Heart left ventricle (tissue), 16 donors: ENCODE measurements at places on chromosomes 11 and 22.
A peak's percentile ranks its signal among the peaks of the same experiment; 100 is the strongest.

DNA sequence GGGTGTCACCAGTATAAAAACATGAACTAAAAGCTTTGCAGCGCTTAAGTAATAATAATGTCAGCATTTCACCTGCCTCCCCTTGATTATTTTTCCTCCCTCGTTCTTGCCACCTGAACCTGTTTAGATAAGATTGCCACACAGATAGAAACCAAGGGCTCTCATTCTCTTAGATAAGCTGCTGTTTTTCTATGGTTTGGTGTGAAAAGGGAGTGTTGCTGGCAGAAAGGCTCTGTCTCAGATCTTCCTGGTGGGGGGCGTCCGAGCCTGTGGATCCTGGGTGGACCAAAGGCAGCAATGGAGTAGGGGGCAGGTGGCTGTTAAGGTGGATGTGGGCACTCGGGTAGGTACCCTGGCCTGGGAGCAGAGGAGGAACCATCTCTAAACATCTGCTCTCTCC lies 147.5 kb downstream of the ST3GAL4 start:
- DNase-seq: no peak

- DNase-seq: no peak
Measured at GRCh38 chr11:100592619-100593260, 94.3 kb upstream of the ARHGAP42 start.

DNA sequence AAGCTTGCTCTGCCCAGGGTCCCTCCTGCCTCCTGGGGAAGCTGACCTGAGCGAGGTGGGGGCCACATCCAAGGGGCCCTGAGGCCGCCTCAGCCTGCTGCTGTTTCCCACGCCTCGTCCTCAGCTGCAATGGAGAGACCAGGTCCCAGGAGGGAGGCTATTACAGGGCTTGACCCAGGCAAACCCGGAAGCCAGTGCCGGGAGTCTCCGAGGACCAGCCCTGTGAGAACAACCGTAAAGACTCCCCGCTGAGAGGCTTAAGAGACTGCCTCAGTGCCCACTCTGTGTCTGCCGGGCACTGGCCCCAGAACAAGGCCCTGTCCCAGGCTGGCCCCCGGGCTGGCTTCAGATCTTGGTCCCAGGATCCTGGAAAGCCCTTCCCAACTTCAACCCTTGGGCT lies 124.3 kb upstream of the FGF3 start:
- peak; percentile 73 for DNase-seq

- no peak for DNase-seq
Measured at GRCh38 chr22:49925525-49926128, 7.2 kb downstream of the CRELD2 start.

GRCh38 chr22:49996119-49996517 lies 16.4 kb downstream of the IL17REL start:
- DNase-seq: no peak

GRCh38 chr22:40216041-40216756 lies 38.5 kb downstream of the TNRC6B start:
- no peak for DNase-seq

- DNase-seq: no peak
Measured at GRCh38 chr11:6567371-6567745, 36.1 kb downstream of the RRP8 start.

GRCh38 chr11:78228467-78228866 lies 39.7 kb downstream of the USP35 start:
- peak; percentile 32 for DNase-seq

GRCh38 chr11:93251922-93252321 lies 54.1 kb upstream of the SLC36A4 start:
- DNase-seq: no peak

DNA sequence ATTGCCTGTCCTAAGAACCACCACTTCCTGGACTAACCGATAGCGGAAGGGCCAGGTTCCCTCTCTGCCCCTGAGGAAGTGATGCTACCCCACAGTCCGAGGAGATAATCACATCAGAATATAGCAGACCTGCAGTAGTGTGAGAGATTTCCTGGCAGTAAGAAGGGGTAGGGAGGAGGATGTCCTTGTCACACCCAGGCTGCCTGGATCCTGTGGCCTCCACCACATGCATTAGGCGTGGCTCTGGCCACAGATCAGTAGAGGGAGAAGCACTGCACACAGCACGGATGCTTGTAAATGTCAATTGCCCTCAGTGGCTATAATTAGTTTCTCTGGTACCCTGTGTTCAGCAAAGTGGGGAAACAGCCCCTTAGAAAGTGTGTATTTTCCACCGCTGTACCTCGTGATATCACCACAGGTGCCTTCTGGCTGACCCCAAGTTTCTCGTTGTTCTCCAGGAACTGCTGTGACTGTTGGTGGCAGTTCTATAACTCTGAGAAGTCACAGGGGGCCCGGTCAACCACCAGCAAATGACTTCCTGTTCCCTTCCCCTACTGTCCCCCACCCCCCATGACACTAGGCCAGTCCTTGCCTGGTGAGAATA lies 61.8 kb downstream of the UBASH3B start:
- DNase-seq: no peak

GRCh38 chr11:36376888-36377758 lies 81.0 kb downstream of the PRR5L start:
- DNase-seq: peak; percentile 70

DNA sequence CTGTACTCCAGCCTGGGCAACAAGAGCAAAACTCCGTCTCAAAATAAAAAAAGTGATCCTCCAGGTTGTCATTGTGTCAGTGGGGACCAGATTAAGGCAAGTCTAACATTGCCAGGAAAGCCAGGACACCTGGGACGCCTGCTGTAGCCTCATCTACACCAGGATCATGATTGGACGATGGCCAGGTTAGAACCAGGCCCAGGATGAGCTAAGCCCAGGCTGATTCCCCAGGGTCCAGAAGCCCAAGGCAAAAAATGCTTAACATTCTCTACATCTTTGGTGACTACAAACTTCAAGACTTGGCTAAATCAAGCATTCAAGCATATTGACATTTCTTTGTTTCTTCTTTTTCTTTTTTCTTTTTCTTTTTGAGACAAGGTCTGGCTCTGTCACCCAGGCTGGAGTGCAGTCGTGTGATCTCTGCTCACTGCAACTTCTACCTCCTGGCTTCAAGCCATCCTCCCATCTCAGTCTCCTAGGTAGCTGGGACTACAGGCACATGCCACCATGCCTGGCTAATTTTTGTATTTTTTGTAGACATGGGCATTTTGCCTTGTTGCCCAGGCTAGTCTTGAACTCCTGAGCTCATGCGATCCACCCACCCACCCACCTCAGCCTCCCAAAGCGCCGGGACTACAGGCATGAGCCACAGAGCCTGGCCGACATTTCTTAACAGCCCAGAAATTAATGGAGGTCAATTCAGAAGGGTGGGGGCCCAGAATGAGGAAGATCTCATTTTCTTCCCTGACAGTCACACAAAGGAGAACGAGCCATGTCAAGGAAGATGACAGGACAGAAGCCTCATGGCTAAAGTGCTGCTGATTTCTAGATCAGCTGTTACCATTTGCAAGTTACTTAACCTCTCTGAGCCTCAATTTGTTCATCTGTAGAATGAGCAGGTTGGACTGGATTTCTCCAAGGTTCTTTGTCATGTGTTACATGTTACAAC lies 12.5 kb upstream of the PTPRJ start:
- no peak for DNase-seq

DNA sequence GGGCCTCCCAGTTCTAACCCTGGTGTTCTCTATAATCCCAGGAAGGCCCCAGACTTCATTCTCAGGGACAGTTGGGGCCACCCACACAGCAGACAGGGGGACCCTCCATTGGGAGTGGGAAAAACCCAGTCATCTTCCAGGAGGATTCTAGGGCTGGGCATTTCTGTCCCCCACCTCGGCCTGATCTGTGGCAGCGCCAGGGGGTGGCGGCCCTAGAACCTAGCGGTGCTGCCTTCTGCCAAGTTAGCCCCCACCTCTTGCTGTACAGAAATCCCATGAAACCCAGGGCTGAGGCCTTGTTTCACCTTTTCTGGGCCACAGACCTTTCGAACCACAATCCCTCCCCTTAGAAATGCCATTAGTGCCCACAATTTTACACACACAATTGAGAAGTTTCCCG lies 9.6 kb downstream of the CHST1 start:
- DNase-seq: no peak

DNA sequence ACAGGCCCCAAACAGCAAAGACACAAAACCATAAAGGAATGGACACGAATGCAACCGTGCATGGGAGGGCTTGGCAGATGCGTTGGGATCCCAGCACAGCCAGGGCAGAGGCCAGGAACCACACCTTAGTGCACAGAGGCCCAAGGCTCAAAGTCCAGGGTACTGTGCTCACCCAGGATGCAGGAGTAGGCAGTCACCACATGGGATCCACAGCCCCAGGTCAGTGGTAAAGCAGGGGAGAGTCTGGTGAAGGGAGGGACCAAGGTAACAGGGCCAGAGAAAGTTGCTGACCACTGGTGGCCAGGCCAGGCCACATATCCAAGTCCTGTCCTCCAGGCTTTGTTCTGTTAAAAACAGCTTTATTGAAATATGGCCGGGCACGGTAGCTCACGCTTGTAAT lies 6.5 kb upstream of the CERK start:
- DNase-seq: no peak

DNA sequence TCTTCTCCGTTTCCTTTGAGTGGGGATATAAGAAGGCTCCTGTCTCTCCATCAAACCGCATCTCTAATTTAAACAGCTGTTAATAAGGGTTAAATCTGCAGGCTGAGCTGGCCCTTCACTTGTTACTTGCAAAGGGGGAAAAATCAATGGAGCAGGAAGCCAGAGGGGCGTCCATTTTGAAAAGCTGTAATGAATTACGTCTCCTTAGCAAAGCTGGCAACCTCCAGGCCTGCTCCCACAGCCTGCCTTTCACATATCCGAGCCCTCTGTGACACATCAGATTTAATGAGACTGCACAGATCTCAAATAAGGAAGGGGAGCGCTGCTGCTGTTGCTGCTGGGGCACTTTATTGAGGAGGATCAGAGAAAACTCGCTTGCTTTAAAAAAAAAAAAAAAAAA lies 320.8 kb downstream of the BLID start:
- DNase-seq: no peak

GRCh38 chr11:19679952-19680828 lies 32.4 kb upstream of the NAV2 start:
- peak; percentile 86 for DNase-seq

GRCh38 chr22:36228944-36229343 lies 10.4 kb downstream of the APOL2 start:
- no peak for DNase-seq

- DNase-seq: no peak
Measured at GRCh38 chr22:49799431-49800075, 28.1 kb downstream of the BRD1 start.

DNA sequence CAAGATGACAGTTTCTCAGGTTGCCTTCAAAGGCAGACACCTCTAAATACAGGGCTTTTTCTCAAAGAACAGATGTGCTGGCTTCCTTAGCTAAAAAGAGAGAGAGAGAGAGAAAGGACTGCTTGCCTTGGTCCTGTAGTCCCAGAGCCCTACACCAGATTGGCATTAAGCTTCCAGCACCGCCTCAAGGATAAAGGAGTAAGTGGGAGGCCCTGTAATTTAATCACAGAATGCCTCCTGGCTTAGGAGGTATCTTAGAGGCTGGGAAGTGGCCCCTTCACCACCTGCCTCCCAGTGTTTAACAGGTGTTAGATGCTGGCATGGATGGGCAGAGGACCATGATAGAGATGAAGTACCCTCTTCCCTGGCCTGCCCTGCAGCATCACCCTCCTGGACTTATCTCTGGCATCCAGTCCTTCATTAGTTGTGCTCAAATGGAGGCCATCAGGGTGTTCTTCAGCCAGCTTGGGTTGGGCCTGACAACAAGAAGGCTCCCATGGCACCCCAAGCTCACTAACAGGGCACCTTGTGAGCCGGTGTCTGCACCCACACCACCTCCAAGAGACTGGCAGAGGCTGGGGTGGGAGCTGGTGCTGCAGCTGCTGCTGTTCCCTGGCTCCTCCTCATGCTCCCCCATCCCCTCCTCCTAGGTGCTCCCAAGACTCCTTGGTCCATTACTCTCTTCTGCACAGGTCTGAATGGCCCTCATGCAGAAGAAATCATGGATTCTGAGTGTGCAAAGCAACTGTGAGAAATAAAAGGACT lies 32.5 kb downstream of the ABCC8 start:
- DNase-seq: no peak

DNA sequence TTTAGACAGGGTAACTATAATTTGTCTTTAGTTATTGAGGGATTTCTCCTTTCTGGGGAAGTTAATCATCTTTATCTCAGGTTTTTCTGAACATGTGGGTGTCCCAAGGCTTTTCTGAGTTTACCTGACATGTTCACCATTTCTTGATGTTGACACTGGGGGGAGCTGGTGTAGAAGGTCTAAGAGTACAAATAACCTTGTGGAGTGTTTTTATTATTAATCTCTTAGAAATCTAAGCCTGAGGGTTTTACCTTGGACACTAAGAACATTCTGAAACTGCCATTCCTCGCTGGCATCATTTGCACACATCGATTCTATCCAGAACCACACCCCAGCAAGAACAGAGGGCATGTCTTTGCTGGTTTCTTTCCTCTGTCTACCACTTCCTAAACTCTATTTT lies 15.6 kb upstream of the C11orf91 start:
- DNase-seq: no peak

GRCh38 chr11:12090061-12090591 lies 20.3 kb upstream of the MICAL2 start:
- DNase-seq: no peak

DNA sequence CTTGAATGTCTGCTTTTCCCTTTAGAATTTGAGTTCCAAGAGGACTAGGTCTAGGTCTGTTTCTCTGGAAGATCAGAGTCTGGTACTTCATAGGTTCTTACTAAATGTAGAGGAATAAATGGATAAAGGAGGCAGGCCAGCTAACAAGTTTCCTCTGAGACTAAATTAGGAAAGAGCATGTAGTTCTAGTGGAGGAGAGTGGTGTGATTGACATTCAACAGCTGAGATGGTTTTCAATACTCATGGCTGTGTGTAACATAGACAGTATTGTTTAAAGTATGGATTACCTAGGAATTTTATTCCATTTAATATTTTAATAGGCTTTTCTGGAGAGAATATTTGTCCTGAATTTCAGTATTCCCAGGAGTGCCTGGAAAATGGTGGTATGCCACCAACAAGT lies 364.7 kb downstream of the METTL15 start:
- DNase-seq: no peak

GRCh38 chr22:37351232-37351631 lies 68.9 kb downstream of the CYTH4 start:
- DNase-seq: no peak

DNA sequence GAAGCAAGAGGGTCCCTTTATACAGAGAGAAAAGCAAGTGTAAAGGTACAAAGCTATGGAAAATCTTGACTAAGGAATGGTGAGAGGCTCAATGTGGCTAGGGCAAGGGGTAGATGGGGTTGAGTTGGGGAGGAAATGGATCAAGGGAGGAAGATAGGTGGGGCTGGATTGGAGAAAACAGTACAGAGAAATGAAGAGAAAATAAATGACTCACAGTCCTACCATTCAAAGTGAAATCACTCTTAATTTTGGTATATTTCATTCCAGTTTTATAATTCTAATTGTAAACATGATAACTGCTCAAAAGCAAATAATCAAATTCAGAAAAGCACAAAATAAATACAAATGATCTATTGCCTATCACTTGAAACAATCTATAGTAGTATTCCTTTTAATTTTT lies 16.6 kb downstream of the UBE4A start:
- no peak for DNase-seq
